ENCODE measurements at places on chromosomes 12 and 14.

GRCh38 chr14:63896278-63896720 is 43.5 kb downstream of the SYNE2 start:
- DNase-seq, result no peak

- DNase-seq, result no peak
Measured at GRCh38 chr12:79596719-79597350, 93.9 kb downstream of the PAWR start.

DNA sequence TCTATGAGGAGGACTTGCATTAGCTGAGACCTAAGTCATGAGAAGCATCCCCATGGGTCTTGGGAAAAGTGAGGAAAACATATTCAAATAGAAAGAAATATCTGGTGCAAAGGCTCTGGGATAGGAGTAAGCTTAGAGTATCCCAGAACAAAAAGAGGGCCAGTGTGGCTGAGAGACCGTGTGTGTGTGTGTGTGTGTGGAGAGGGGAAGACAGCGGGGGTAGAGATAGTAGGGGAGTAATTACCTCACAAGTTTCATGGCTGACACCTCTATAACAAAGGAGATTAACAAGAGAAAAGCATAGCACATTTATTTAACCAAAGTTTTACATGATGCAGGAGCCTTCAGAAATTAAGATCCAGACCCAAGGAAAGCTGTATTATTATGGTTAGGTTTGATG is 440.5 kb downstream of the RAD51B start:
- no peak for DNase-seq

- DNase-seq, result no peak
Measured at GRCh38 chr14:105890474-105891220, 364.3 kb downstream of the TMEM121 start.

DNA sequence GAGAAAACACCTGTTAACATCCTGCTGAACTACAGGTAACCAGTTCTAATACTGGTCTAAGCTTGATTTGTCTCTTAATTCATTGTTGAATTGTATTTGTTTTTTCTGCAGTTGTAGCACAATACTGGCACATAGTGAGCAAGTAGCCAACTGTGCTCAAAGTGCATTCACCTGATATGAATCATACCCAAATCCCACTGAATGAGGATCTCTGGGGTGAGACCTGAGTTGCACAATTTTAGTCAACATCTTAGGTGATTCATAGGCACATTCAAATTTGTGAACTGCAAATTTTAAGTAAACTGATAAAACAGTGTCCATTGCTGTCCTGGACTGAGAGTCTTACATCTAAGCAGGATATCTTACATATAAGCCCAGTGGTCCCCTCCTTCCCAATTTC is 12.8 kb downstream of the KCNC2 start:
- DNase-seq, result no peak

DNA sequence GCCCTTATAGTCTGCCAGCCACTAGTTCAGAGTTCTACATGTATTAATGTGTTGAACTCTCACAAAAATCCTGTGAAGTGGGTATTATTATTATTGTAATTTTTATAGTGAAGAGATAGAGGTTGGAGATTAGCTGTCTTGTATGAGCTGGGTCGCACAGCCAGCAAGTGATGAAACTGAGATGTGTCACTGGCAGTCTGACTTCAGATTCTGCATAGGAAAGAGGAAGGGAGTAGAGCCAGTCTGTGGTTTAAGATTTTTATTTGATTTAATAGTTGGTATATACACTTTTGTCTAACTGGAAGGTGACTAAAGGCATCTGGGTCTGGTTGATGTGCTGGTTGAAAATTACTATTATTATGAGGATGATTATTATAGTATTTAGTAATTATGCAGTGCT is 5.8 kb upstream of the FRS2 start:
- DNase-seq, result no peak

DNA sequence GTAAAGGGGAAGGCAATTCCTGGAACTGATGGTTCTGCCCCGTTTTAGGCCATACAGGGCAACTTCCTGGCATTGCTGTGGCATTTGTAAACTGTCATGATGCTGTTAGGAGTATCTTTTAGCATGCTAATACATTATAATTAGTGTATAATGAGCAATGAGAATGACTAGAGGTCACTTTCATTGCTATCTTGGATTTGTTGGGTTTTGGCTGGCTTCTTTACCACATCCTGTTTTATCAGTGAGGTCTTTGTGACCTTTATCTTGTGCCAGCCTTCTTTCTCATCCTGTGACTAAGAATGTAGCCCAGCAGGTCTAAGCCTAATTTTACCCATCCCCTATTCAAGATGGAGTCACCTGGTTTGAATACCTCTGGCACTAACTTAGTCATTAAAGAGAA is 51.2 kb downstream of the TESPA1 start:
- DNase-seq, result no peak

DNA sequence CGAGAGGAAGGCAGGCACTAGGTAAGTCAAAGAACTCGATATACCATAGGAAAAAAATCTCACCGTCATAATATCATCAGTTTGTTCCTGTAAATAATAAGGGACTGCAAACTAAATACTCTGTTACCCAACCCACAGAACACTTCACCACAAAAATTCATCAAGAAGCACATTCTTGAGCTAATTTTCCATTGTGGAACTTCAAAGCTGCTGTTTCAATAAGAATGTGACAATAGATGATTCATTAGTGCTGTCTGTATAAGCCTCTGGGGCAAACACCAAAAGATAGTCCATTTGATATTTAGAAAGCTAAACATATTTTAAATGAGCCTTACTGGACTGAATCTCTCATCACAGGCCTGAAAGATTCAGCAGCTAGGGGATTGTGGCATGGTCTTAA is 219.4 kb downstream of the KSR2 start:
- DNase-seq, result no peak

- no peak for DNase-seq
Measured at GRCh38 chr12:34604227-34604626, 581.9 kb downstream of the ALG10 start.

DNA sequence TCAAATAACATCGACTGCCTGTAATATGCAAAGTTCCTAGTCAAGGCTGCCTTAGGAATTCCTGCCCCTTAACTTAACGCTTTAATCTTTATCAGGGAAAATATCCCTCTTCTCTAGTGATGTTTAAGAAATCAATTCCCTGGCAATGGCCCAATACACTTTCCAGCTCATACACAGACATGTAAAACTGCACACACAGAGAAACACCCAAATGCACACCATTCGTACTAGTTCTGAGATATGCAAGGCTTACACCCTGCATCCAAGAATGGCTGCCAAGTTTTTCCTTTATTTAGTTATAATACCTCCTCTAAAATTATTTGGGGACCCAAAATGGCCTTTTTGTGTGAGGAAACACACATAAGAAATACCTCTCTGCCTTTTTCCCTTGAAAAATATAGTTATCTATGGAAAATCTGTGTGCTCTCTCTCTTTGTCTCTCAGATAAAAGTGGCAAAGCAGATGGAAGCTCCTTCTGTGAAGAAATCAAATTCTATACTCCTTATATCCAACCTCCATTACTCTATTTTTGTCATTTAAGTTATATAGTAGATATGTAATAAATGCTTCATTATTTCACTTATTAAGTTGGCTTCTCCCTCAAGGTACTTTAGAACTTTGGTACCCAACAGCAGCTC is 120.0 kb upstream of the MDM1 start:
- DNase-seq, result no peak

DNA sequence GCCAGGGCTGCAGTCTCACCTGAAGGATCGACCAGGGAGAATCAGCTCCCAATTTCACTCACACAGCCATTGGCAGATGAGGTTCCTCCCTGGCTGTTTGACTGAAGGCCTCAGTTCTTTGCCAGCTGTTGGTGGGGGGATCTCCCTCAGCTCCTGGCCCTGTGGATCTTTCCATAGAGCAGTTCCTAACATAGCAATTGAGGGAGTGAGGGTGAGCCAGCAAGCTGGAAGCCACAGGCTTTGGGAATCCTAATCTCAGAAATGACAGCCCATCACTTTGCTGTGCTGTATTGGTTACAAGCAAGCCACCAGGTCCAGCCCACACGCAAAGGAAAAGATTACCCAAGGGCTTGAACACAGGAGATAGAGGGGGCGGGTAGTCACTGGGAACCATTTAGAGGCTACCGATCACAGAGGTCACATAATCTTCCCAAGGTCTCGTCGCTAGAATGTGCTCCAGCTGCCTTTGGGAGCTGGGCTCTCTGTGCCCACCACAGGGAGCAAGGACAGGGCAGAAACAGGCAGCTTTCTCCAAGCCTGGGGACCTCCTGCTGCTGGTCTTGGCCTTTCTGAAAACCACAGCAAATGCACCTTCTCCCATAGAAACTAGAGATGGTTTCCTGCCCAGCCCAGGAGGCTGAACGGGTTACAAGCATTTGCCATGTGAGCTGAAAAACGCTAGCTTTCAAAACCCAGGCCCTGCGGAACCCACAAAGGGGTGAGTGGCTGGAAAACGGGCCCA is 4.6 kb upstream of the OTUB2 start:
- DNase-seq, result no peak

GRCh38 chr12:77377116-77377515 is 311.7 kb upstream of the E2F7 start:
- no peak for DNase-seq

DNA sequence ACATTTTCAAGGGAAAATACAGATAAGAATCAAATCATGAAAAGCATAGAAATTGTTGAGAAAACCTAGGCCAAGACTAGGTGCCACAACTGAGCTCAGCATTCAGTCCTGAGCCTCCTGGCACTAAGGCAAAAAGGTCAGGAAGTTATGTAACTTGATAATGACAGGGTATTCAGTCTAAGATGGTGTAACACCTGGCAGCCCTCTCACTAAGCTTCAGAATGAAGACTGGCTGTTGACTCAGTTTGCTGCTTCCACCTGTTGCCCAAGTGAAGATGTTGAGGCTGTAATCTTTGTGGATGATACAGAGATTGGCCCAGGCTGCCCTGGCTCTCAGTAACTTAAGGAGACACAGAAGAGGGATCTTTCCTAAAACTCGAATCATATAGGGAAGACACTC is 19.6 kb downstream of the PROX2 start:
- DNase-seq, result no peak

GRCh38 chr14:64704743-64705380 is 638 bp downstream of the PLEKHG3 start:
- DNase-seq, result peak; percentile 69

GRCh38 chr12:92784797-92785562 is 82.2 kb downstream of the PLEKHG7 start:
- DNase-seq, result peak; percentile 31

- no peak for DNase-seq
Measured at GRCh38 chr14:50790589-50790988, 40.4 kb downstream of the NIN start.

DNA sequence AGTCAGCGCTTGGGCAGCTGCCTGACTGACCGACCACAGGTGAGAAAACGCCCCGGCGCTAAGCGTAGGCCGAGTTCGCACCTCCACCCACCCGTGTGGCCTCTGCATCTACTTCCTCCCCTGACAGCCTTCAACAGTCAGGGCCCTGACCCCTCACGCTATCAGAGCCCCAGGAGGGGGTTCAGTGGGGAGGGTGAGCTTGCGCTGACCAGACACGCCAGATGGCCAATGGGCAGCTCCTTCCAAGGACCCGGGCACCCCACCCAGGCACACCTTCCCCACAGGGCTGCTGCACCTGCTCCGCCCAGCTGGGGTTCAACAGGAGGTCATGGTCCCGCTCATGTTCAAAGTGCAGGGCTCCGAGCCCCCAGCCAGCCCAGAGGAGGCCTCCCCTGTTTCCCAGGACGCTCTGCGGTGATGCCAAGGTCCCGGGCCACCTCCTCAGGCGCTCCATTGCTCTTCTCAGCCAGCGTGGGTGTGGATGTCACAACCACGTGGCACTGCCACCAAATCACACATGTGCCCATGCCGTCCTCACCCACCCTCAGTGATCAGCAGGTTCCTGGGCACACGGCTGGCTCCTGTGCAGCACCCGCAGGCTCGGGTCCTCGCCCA is 48.7 kb upstream of the BCL11B start:
- DNase-seq, result no peak

DNA sequence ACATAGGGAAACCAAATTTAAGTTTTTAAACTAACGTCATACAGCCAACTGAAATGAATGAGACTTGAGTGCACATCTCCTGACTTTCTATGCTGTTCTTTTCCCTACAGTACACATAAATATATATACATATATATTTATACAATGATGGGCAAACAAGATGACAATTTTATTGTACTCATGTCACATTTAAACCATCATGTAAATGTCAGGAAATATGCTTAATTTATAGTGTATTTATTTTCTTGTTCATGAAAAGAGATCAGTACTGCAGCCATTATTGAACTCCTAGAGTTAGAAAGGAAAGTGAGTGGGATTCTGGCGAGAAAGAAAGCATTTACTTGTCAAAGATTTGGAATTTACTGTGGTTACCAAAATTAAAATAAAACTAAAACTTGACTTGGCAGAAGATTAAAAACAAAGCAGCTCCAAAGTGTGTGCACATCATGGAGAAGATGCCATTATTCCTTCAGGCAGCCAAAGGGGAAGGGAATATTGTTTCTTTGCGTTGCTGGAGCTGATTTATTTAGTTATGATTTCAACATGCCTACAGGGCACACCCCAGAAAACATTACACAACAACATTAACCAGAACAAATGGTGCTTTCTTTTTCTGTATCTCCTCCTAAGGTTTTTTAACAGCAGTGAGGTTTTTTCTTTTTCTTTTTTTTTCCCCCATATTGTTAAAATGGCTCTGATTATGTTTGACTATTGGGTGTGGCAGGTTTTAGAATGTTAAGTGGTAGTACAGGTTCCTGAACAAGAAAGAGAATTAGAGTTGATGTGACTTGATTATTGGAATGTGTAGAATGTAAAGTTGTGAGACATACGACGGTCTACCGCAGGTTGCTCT is 144.6 kb downstream of the RAD51B start:
- no peak for DNase-seq

DNA sequence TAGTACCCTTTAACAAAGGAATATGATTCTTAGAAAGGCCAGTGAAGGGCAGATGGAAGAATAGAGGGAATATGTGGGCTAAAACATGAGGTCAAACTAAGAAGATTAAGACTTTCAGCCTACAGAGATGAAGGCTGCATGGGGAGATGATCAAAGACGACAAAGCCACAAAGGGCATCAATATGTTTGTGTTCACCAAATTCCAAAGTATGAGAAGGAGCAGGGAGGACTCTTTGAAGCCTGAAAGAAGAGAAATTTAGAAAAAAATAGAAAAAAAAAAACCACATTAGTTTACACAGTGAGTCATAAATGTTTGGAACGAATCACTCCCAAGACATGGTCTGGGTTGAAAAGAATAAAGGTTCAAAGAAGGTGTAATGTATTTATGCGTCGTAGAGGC is 131.8 kb downstream of the NEDD1 start:
- no peak for DNase-seq

GRCh38 chr12:43551279-43551970 is 578 bp downstream of the ADAMTS20 start:
- DNase-seq, result peak; percentile 60

GRCh38 chr14:76963372-76963771 is 65.1 kb downstream of the IRF2BPL start:
- DNase-seq, result no peak

GRCh38 chr14:74574090-74574433 is 38.0 kb downstream of the LTBP2 start:
- DNase-seq, result no peak

DNA sequence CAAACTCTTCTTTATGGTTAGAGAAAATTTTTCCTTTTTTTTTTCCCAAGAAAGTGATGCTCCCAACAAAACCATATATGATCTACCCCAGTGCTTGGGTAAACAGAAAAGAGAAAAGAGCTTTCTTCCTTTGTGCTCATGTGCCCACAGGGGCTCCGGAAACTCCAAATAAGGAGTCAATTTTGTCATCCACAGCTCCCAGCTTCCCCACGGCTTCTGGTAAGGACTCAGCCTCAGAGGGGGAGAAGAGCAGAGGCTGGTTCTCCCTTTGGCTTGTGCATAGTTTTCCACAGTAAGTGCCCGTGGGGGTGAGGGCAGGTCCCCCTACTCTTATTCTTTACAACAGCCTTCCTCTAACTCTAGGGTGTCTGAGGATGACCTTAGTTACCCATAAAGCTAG is 13.3 kb upstream of the RGS6 start:
- DNase-seq, result peak; percentile 71
